ENCODE measurements at places on chromosomes 16 and 17.

DNA sequence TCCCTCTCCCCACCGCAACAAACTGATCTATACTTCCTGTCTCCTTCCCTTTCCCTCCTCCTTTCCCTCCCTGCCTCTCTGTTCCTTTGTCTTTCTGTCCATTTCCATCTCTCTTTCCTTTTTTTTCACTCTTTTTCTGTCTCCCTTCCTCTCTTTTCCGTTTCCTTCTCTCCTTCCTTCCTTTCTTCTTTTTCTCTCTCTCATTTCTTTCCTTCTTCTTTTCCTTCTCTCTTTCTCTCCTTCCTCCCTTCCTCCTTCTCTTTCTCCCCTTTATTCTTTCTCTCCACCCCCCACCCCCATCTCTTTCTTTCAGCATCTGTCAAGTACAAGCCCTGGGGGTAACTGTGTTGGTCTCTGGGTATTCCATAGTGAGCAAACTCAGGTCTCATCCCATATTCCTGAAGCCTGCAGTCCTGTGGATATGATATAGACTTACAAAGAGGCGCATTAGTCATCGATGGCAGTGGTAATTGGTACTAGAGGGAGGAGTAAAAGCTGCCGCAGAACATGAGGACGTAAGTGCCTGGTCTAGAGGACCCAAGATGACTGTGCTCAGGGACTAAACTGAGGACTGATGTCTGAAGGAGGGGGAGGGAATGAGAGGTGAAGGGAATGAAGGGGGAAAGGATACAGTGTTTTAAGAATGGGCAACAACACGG, 50.4 kb downstream of the VAT1L start:
- DNase-seq: no peak

GRCh38 chr17:53496356-53496755, 326.4 kb upstream of the KIF2B start:
- no peak for DNase-seq

DNA sequence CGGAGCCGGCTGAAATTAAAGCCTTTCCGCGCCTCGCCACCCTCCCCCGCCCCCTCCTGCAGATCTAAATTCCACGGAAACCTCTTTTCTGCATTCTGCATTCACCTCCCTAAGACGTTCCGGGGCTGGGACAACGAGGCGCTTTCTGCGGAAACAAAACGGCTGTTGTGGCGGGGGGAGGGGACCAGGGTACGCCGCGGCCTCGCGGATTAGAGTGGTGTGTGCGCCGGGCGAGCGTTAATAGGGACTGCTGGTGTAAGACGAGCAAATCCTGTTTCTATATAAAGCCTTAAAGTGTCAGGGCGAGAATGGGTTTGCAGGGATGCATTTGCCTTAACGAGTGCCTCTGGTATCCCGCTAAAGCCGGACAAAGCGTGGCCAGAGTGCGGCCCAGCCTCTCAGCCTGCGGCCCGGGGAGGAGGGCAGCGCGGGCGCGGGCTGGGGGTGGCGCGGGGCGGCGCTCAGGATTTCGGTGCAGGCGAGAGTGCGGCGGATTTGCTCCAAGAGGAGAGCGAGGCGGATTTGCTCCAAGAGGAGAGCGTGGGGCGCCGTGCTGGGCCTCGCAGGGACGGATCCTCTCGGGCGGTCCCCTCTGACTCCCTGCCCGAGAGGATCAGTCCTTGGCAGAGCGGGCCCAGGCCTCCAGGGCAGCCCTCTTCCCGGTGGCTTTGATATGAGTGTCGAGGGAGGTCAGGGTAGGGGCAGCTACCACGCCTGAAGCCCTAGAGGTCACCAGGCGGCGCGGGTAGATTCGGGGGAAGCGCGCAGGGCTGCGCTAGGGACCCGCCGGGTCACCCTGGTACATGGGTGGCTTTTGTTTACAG, 5.1 kb downstream of the BAHCC1 start:
- no peak for DNase-seq

DNA sequence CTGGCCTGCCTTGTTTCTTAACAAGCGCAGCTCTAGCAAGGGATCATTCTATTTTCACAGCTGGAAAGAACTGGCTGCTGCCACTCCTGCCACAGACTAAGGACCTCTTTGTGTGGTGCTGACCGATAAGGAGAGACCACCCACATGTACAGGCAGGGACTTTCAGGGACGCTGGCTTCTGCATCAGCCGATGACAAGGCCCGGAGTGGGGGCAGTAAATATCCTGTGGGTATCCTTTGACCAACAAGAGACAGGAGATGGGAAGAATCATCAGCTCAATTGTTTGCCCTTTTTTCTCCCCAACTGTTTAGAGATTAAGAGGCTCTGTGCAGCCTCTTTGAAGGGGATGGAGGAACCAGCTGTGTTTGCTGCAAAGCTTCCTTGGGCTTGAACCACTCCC, 9.2 kb upstream of the ITPRIPL2 start:
- DNase-seq: no peak

DNA sequence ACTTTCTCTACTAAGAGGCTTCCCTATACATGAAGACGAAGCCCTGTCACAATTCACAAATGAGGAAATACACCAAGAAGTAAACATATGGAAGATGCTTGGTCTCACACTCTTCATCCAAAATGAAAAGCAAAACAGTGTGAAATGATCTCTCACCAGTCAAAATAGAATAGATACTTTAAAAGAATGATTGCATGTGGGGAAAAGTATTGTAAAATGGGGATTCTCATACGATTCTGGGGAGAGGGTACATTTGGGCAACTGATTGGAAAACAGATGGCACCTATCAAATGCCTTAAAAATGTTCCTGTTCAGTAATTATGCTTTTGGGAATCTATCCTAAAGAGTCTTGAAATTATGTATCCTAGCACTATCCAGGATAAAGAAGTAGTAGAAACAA, 78.1 kb downstream of the ASIC2 start:
- no peak for DNase-seq

DNA sequence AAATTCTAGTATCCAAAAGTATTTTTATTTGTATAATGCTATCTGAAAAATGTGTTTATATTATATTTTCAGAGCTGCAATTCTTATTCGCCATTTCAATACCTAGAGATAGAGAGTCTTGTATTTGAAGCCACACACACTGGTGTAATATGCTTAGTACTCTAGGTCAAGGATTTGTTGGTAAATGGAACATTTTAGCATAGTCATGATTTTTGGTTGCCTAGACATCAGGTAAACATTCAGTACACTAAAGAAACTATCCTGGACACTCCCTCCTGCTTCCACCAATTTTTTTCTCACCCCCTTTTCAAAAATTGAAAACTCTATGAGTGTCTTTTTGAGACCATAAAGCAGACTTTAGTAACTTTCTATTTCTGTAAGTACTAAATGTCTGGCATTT, 20.8 kb downstream of the ABHD15 start:
- no peak for DNase-seq

GRCh38 chr16:90032674-90033331, 13.5 kb upstream of the DBNDD1 start:
- DNase-seq: no peak

GRCh38 chr16:11706180-11706742, 36.4 kb downstream of the TXNDC11 start:
- DNase-seq: no peak

DNA sequence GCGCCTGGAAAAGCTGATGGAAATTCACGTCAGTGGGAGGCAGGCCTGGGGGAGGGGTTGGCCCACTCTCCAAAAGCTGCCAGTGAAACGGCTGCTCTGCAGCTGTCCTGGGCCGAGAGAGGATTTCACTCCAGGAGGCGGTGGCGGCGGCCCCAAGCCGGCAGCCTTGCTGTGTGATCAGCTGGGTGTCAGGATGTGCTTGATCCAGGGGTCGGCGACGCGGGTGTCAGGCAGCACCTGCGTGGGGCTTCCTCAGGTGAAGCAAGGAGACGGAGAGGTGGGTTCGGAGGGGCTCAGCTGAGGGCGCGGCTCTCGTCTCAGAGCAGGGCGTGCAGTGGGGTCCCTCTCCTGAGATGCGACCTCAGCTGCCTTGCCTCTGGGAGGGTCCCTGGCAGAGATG, 7.0 kb downstream of the CBFA2T3 start:
- DNase-seq: no peak

DNA sequence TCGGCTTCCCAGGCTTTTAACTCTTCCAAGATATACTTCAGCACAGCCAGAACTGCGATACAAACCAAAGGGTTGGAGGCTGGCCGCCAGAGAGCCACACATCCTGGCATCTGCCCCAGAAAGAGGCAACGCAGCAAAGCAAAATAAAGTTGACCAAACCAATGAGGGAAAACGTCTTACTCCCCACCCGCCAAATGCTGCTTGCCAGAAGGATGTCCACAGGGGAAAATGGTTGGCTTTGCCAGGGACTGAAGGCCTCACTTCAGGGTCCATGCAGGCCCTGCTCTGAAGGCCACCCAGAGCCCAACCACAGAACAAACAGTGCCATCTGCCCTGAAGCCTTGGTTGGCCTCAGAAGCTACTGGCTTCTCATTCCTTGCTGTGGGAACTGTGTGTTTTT, 15.0 kb downstream of the CACNG1 start:
- no peak for DNase-seq
